Activated T-cell treated with anti-CD3 and anti-CD28 coated beads, Interleukin-2, amount 50 U/mL, for 1 hour (primary cell): ENCODE measurements at places on chromosomes 16 and 17.

GRCh38 chr16:71402007-71402406, 39.8 kb downstream of the TLE7 start:
- DNase-seq = no peak

DNA sequence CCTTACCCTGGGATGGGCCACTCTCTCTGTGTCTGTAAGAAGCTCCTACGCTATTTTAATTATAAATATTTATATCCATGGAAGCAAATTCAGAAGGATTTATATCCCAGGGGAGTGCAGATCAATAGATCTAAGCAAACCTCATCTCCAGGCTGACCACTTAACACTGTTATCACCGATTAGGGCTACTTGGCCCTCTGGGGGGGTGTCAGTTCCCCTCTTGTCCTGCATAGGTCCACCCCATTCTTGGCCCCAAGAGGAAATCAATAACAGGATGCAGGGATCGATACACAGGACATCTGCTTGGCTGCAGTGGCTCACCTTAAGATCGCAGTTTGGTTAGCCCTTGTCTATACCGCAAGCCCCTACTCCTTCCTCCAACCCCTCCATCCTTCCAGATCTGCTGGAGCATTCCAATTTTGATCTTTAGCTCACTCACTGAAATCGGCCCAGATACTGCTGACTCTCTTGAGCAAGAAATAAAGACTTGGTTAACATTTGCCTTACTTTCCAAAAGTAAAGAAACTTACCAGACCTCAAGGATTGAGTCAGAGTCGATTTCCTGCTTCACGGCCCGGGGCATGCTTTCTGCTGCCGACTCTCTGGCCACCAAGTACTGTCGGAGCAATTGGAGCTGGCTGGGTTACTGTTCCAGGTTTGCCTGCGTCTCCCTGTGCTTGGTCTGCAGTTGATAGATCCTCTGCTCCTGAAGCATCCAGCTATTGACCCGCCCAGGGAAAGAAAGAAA, 112.3 kb upstream of the PMFBP1 start:
- DNase-seq = no peak

DNA sequence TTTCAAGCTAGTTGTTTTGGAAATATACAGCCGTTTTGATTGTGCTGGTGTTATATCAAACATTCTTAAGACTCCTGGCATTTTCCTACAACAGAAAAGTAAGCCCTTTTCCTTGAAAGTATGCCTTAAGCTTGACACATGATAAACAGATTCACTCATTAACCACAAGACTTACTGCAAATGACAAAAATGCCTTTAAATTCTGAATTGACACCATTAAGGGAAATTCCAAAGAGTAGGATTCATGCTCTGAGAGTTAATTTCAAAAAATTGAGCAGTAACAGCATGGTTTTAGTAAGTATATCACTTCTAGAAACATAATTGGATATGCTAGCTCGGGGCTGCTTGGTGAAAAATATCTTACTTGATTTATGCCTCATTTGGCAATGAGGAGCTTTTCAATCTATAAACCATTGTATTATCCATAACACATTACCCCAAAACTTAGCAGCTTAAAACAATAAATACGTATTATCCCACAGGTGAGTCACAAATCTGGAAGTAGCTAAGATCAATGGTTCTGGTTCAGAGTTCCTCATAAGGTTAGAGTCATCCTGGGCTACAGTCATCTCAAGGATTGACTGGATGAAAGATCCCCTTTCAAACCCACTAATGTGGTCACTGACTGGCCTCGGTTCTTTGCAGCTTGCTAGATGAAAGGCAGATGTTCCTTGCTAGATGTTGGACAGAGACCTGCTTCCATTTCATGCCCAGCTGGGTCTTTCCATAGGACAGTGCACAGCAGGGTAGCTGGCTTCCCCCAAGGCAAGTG, 8.2 kb upstream of the PHAF1 start:
- DNase-seq = no peak

DNA sequence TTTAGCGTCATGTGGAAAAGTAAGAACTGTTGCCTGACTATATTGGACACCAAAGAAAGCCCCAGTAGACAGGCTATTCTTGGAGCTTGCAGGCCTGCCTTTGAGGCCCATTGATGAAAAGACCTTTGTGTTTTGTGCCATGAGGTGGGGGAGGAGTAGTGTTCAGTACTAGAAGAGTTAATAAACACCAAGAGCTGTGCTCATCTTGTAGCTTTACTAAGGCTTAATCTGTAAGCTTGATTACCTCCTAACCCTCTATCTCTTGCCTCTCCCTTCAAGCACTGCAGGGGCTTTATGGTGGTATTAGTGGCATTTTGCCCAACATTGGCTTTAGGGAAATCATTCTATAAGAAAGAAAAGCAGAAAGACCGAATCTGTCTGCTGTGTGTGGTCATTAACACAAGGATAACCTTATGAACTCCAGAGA, 220.2 kb upstream of the TBX2 start:
- DNase-seq = no peak

- DNase-seq = no peak
Measured at GRCh38 chr17:2203818-2204217, 99.8 kb downstream of the SMG6 start.

DNA sequence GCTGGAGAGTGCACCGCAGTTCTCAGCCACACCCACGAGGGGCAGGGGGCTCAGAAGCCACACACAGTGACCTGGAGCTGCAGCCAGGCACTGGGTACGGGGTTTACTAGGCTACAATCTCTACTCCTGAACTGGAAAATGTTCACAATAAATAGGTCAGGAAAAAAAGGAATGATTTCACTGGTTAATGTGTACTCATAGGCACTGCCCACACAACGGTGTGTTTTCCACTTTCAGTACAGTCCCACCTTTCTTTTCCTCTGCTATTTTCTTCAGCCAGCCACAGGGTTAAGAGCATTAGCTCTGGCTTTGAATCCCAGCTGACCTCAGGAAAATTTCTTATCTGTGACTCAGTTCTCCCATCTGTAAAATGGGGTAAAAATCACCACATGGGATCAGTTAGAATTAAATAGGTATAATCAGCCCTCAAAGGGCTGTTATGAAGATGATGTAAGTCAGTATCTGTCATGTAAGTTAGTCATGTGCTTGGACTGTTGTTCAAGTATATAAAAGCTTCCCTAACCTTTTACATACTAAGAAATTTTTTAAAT, 35.7 kb downstream of the ZCCHC14 start:
- DNase-seq = no peak

GRCh38 chr17:18888766-18889290, 30.9 kb downstream of the PRPSAP2 start:
- no peak for DNase-seq

- no peak for DNase-seq
Measured at GRCh38 chr17:65229621-65229995, 92.4 kb downstream of the RGS9 start.

GRCh38 chr16:87006021-87006420, 311.2 kb downstream of the C16orf95 start:
- DNase-seq = no peak

DNA sequence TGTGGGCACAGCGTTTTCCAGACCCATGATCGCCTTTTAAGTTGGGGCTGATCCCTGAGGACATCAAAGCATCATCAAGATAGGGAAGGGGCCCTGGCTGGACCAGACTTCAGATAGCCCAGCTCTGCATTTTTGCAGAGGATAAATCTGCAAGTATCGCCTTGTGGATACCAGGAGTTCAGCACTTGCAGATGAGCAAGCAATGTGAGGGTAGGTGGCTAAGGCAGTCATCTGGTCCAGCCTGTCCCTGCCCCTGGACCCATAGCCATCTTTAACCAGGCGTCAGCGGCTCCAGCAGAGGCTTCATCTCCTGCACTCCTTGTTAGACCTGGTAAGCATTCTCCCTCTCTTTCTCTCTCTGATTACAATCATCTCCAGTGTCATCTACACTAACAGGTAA, 9.0 kb upstream of the MRPS23 start:
- no peak for DNase-seq

GRCh38 chr17:76160896-76161528, 20.0 kb upstream of the FOXJ1 start:
- no peak for DNase-seq

DNA sequence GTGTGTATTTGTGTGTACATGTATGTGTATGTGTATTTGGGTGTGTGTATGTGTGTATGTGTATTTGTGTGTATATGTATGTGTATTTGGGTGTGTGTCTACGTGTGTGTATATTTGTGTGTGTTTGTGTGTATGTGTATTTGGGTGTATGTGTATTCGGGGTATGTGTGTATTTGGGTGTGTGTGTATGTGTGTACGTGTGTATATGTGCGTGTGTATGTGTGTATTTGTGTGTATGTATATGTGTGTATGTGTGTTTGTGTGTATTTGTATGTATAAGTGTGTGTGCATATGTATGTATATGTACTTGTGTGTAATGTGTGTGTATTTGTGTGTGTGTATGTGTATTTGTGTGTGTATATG, 62.0 kb downstream of the HAPSTR1 start:
- no peak for DNase-seq

- no peak for DNase-seq
Measured at GRCh38 chr17:57589151-57590034, 155.7 kb downstream of the CCDC182 start.

DNA sequence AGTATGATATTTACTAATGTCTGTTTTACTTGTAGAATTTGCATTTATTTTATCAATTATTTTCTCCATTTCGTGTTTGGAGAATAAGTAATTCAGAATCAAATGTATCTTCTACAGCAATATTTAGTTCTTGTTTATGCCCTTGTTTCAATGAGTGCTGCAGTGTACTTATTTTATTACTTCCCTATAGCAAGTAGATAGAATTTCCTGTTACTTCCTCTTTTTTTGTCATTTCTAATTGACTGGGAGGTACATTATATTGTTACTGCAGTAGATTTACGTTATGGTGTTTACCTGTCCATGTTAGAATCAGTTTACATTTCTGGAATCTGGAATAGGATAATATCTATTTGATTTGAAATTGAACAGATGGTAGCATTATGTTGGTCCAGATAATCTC, 71.2 kb downstream of the OMG start:
- DNase-seq = no peak

- DNase-seq = no peak
Measured at GRCh38 chr17:19309701-19310100, 52.8 kb downstream of the B9D1 start.

- DNase-seq = no peak
Measured at GRCh38 chr17:64231567-64232141, 31.4 kb downstream of the TEX2 start.

GRCh38 chr17:43952724-43953666, 745 bp downstream of the PYY start:
- DNase-seq = no peak

GRCh38 chr17:77592106-77592865, 366.2 kb upstream of the TNRC6C start:
- DNase-seq = no peak

DNA sequence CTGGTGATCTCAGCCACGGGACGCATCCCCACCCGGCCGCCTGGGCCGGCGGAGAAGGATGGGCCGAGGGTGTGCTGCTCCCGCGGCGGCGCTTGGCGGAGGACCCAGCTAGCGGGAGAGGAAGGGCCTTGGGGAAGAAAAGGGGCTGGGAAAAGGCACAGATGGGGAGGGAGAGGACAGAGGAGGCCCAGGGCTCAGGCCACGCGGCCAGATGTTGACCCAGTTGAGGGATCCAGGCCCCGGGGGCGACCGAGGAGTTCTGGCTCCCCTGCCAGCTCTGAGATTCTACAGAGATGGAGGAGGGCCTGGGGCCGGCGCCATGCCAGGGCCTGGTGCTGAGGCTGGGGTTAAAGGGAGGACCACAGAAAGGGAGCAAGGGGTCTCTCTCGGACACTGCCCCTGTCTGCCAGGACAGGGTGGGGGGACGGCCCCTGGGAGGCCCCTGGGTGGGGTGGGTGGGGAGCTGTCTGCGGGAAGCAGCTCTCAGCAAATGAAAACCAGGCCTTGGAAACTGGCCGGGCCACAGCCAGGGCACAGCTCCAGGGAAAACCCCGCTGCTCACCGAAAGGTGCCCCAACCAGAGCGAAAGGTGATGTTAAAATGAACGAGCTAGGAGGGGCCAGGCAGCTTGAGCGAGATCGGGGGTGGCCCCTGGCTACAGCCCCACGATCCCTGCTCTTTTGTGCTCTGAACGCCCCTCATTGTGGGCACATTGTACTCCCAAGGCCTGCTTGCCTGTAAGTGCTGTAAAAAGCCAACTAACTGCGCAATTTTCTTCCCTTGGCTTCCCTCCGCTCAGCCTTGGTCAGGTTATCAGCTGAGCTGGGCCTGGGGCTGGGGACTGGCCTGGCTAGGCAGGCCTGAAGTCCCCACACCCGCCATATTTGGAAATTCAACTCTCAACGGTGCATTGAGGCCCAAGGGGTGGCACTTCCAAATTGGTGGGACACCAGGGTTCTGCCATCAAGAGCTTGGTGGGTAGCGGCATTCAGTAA, 191.4 kb downstream of the ZNF423 start:
- DNase-seq = no peak

DNA sequence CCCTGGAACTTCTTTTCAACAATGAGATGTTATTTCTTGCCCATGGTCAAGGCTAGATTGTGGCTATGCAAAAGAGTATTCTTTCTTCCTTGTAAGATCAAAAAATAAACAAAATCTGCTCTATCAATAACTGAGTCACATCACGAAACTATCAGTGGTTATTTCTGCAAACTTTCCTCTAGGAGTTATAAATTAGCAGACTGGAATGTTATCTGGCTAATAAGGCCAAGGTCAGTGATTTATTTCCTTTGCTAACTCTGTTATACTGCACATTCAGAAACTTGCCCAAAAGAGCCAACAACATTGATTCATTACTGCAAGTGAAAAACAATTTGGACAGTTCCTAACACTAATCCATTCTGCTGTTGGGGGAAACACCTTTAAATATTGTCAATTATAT, 5.0 kb downstream of the ARL6IP1 start:
- no peak for DNase-seq

DNA sequence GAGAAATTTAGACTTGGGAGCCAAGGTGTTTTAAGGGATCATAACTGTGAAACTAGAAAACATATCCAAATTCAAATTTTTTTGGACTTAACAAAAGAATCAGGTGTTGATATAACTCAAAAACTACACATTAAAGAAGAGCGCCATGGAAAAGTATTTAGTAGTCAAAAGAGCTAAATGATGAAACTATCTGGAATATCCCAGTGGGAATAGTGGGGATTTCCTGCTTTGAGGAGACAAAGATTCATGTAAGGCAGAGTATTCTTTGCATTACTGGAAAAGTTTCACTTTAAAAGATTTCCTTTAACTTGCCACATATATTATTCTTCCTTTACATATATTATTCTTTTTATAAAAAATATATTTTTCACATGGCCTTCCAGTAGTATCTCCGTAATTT, 40.3 kb upstream of the VPS4A start:
- DNase-seq = no peak

DNA sequence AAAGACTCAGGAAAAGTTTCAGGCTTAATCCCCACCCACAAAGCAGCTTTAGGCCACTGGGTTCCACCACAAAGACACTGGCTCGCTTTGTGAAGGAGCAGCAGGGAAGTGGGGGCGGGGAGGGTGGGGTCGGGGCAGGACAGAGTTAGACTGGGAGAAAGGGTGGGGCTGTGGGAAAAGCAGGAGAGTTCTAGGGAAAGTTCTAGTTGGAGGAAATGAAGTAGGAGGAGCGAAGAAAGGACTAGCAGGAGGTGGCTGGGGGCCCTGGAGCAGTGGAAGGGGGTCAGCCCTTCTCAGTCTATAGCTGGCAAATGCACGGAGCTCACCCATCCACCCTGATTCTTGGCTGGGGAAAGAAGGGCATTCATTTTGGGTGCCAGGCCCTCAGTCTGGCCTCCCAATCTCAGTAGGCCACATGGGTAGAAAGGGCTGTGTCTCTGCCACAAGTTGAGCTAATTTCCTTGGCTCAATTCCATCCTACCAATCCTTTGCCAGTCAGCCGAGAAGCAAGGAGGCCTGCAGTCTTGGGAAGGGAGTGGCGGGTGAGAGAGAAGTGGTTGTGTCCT, 4.6 kb downstream of the INPP5K start:
- no peak for DNase-seq

- no peak for DNase-seq
Measured at GRCh38 chr16:4245077-4245791, 3.4 kb upstream of the SRL start.
